Activated CD4-positive, alpha-beta T cell treated with anti-CD3 and anti-CD28 coated beads for 1 hour (primary cell): ENCODE measurements at places on chromosomes 2 and 18.

- no peak for DNase-seq
Observed at GRCh38 chr2:232415736-232416520, 9.3 kb downstream of the ALPG start.

- peak; percentile 67 for DNase-seq
Observed at GRCh38 chr2:70871398-70872211, 36.0 kb upstream of the CD207 start.

DNA sequence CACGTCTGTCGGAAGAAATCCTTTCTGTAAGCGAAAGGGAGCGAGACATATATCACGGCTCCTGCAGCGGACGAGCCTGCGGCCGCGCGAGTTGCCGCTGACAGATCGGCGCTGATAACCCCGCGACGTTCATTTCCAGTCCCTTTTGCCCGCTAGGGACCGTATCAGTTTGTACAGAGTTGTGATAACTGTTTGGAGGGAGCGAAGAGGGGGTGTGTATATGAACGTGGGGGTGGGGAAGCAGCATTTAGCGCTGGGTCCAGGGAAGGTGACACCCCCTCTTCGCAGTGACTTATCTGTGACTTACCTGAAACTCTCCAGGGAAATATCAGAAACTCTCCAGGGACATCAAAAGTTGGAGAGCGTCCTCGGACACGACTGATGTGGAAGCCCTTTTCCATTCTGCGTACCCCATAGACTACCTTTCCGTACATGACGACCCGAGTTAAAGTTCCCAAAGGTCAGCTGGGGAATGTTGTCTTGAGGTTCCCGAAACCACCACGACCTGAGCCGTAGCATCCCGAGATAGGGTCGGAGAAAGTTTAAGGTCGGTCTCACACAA lies 948 bp upstream of the GATA6 start:
- DNase-seq, result no peak

DNA sequence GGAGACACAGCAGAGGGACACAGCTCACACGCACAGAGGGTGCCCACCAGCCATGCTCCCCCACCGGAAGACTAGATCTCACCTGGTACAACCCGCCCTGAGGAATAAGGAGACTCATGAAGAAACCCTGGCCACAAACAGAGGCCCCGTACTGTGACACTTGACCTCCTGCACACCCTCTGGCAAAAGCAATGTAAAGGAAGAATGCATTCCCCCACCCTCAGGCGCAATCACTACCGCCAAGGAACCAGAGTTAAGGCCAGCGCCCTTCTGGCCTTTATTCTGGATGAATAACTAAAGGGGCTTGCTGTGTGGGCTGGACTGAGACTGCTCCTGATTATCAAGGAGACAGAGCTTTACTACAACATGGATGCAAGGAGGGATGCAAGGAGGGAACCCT lies 509.2 kb upstream of the SPHKAP start:
- DNase-seq, result no peak

DNA sequence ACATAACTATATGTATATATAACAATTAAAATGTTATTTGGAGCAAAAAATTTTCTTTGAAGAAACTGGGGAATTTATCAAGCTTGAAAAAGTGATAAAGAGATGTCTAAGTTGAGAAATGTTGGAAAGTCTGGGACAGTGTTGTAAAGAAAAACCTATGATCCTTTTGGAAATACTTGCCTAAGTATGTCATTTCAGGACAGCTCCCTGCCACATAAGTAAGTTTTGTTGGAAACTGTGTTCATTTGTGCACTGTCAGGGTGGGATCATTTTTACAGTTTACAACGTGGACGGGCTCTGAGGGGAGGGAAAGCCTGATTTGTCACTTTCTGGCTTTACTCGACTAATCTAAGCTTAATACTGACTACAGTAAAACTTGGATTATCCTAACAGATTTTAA lies 10.4 kb upstream of the COL3A1 start:
- no peak for DNase-seq

DNA sequence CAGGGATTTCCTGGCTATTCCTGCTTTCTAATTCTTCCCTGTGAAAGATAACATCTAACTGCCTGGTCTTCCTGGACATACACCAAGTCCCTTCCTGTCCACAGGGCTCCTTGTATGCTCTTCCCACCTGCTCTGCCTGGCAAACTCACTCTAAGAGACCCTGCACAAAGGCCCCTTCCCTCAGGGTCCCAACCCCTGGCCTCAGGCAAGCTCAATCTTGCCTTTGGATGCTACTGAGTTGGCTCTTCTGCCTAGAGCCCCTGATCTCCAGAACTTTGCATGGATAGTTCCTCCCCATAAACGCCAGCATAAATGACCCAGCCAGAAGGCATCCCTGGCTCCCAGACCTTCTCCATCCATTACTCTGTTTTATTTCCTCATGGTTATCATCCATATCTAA lies 98.3 kb upstream of the OTOS start:
- no peak for DNase-seq

DNA sequence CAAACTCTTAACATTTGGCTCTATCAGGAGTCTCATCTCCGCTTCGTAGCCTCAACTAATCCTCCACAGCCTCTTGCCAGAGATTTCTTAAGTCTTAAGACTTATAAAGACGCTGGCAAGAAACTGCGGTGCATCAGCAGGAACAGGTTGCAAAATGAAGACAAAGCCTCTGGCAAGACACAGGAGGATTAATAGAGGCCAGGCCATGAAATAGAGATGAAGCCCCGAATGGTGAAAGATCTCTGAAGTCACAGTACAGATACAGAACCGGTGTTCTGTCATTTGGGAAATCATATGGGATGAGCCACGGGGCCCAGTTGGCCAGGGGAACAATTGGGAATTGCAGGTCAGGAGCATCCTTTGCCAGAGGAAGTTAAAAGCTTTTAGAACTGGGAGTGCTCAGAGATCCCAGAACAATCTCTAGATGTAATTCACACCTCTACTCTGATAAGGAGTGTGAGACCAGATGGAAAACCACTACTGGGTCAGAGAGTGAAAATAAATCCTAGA lies 190.9 kb upstream of the FOSL2 start:
- no peak for DNase-seq

DNA sequence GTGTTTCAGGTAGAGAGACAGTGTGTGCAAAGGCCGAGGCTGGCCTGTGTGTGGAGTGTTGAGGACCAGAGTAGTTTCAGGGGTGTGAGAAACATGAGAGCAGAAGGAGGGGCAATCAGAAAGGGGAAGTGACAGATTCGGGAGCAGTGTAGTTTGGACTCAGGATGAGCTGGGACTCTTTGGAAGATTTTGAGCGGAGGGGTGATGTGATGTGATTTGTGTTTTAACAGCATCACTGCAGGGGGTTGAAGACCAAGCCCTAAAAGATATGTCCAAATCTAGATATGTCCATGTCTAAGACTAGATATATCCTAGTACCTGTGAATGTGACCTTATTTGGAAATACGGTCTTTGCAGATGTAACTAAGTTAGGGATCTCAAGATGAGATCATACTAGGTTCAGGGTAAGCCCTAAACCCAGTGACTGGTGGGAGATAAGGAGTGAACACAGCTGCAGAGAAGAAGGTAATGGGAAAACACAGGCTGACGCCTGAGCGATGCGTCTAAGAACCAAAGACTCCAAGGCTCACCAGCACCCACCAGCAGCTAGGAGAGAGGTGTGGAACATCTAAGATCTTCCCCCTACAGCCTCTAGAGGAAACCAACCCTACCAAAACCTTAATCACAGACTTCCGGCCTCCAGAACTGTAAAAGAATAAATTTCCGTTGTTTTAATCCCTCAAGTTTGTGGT lies 38.5 kb upstream of the MYO3B start:
- DNase-seq, result no peak

- no peak for DNase-seq
Observed at GRCh38 chr18:54973046-54973445, 13.8 kb upstream of the CCDC68 start.

DNA sequence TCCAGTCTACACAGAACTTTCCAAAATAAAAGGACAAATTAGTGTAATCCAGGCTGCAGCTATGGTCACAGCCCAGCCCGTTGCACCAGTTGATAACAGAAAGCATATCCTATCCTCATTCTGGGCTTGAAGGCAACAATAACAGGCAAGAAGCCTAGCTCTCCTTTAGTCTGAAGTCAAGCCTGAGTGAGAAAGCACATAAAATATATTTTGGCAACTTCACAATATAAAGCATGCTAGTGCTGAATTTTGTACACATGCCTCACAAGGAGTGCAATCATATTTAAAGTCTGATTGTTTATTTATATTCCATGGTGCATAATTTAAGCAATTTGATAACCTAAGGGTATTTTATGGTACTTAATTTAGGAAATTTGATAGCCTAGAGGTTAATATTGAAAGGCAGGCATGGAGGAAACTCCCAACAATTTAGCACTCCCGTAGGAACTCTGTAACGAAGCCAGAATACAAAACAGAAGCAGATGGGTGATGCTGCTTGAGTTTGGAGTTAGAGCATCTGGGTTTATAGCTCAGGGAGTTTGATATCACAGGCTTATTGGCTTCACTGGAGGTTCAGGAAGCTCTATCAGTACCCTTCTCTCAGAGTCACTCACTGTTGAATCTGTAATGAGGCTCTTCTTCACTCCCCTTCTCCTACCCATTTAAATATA lies 1199.1 kb upstream of the GYPC start:
- DNase-seq, result no peak

DNA sequence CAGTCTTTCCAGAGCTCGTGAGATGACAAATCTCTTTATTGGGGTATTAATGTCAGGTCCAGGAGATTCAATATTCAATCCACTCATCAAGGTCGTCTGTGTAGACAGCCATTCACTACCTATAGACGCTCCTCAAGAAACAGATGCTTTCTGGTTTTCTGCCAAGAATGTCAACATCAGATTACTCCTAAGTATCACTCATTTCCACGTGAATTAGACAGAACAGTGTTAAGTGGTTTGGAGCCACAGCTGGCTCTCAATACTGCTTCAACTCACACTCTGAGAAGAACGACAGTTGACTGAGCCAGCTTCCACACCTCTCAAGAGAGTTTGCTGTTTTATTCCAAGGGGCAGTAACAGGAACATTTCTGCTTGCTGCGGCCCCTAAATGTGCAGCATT lies 113.5 kb upstream of the NEDD4L start:
- no peak for DNase-seq

GRCh38 chr2:241271706-241272302 lies 43.7 kb downstream of the HDLBP start:
- peak; percentile 35 for DNase-seq

DNA sequence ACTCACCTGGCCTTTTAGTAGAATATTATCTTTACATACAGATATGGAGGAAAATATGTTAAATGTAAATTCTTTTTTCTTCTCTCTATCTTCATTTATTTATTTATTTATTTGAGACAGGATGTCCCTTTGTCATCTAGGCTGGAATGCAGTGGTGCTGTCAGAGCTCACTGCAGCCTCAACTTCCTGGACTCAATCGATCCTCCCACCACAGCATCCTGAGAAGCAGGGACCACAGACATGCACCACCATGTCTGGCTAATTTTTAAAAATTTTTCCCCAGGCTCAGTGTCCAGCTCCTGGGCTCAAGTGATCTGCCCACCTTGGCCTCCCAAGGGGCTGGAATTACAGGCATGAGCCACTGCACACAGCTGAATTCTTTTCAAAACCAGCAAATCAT lies 20.3 kb downstream of the KYNU start:
- no peak for DNase-seq

DNA sequence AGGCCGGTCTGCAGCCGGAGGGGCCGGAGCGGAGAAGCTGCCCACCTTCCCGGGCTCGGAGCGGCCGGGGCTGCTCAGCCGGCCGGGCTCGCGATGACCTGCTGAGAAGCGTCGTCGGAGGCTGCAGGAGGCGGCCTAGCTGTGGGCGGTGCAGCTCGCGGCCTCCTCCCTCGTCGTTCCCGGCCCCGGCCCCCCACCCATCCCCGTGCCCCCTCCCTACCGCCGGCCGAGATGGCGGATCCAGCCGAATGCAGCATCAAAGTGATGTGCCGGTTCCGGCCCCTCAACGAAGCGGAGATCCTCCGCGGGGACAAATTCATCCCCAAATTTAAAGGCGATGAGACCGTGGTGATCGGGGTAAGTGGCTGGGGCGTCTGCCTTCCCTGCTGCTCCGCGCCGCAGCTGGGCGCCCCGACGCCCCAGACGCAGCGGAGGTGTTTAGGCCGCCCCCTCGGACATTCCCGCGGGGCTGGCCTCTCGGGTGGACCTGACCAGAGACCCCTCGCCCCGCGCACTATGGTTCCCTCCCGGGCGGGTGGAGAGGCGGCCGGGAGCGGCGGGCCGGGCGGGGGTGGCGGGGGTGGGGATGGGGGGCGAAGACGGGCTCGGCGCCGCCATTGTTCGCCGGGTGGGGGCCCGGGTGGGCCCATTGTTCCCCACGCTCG lies 492 bp downstream of the KIF5C start:
- DNase-seq, result no peak

DNA sequence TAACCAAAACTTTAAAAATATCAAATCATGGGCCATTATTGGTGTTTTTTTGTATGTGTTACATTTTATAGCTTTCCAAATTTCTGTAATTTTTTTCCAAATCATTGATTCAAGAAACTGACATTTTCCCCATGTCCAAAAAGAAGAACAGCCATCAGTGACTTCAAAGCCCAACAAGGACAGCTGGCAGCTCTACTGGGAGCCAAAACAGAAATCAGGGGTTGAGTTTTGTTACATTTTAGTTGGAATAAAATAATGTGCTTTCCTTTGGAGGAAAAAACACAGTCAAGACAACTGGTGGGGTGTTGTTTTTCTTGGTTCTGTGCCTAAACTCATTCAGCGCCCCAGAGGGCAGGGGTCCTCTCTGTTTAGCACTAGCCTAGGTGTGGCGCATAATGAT lies 23.8 kb downstream of the AKAIN1 start:
- no peak for DNase-seq

- no peak for DNase-seq
Observed at GRCh38 chr2:48131539-48132270, 225.4 kb upstream of the FBXO11 start.

- DNase-seq, result no peak
Observed at GRCh38 chr2:45344502-45344901, 266.6 kb downstream of the SRBD1 start.

DNA sequence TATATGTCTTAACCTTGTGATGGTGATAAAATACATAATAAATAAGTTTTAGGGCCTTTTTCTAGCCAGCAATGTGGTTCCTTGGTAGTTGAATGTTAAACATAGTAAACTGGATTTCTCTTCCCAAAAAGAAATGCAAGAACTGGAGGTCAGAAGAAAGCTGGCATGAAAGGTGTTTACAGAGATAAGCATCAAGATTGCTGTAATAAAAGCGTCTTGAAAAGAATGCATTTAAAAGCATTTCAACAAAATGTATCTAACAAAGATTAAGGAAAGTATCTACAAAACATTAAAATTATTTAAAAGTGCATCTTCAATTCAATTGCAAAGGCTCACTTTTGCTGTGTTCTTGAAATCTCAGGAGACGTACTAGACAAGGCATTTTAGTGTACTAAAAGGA lies 419.0 kb downstream of the ERBB4 start:
- DNase-seq, result no peak

GRCh38 chr2:143732076-143732475 lies 602.9 kb downstream of the ARHGAP15 start:
- DNase-seq, result no peak

GRCh38 chr18:60389314-60389713 lies 16.7 kb upstream of the MC4R start:
- no peak for DNase-seq

GRCh38 chr18:42517896-42518295 lies 562.9 kb downstream of the PIK3C3 start:
- DNase-seq, result no peak
